Fibroblast of villous mesenchyme (primary cell): ENCODE measurements at places on chromosomes 11 and 22. TPM values are rescaled to one million over a fixed set of nuclear protein-coding genes. Genes with fewer than 3 reads are reported as not detected.

Gene TMEM191B
- total RNA-seq, result 1.3 and 2.3 TPM in 2 replicates

Gene GTF2H1
- 92.0 and 101 TPM in 2 replicates for total RNA-seq

Gene SHISA8
- total RNA-seq, result not detected in 2 replicates

Gene OR56A1
- total RNA-seq, result under 0.01 TPM in 2 replicates

Gene FXYD6
- not detected in 2 replicates for total RNA-seq

Gene SYT13
- not detected in 2 replicates for total RNA-seq

Gene PRR33
- not detected in 2 replicates for total RNA-seq
